ENCODE measurements at places on chromosomes 7 and 10.

DNA sequence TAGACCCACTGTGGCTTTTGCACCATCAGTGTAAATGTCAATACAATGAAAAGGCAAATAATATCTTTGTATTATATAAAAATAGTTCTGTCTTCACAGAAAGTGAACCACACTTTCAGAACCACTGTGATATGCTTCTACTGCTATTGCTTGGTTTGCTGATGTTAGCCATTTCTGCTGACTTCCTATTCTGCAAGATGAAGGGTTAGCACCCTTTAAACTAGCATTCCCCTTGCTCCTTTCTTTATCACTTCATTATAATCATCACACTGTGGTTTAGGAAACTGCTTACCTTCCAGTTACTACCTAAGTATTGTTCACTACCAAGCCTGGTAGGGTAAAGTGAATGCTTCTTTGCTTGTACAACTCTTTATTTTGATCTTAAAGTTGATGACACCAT lies 29.2 kb downstream of the MYPN start:
- no peak for DNase-seq

- no peak for DNase-seq
These were observed 146.3 kb downstream of the GPR85 start for GRCh38 chr7:112940314-112940732.

- DNase-seq = no peak
These were observed 555.7 kb downstream of the PTPRN2 start for GRCh38 chr7:158031867-158032308.

GRCh38 chr7:13110107-13110506 lies 422.7 kb downstream of the ARL4A start:
- no peak for DNase-seq

DNA sequence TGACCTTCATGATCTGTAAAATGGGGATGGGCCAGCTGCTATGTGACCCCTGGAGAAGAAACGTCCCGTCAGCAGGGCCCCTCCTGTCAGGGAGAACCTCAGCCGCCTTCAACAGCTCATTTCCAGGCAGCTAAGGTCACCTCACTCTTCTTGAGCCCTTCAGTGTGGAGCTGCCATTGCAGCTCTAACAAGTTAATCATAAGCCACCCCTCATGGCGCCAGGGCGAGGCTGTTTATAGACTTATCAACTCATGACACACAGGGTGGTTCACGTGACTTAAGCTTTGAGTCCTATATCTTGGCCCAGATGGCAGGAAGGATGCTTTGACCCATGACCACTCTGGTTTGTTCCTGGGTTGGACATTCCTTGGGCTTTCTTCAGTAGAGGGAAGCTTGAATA lies 315.1 kb downstream of the TNS3 start:
- no peak for DNase-seq

GRCh38 chr7:96084881-96085553 lies 236.9 kb downstream of the SLC25A13 start:
- no peak for DNase-seq

All from stimulated activated naive CD8-positive, alpha-beta T cell treated with anti-CD3 and anti-CD28 coated beads, Interleukin-15, Interleukin-2, amounts not matched to agents 100 U/mL and 50 U/mL, for 24 hours (primary cell).